ENCODE measurements at places on chromosomes 2 and 18. TPM values are rescaled to one million over a fixed set of nuclear protein-coding genes. Genes with fewer than 3 reads are reported as not detected.

FBXO15 gene
- 0.28 TPM for total RNA-seq

CD207 gene
- not detected for total RNA-seq

INHA gene
- total RNA-seq: not detected

PROM2 gene
- total RNA-seq: 1.6 TPM

CYRIA gene
- total RNA-seq: 63.3 TPM

MTCL1 gene
- 3.4 TPM for total RNA-seq

IL1F10 gene
- not detected for total RNA-seq

ERBB4 gene
- total RNA-seq: 0.86 TPM
